ENCODE measurements at places on chromosomes 6 and 20.

DNA sequence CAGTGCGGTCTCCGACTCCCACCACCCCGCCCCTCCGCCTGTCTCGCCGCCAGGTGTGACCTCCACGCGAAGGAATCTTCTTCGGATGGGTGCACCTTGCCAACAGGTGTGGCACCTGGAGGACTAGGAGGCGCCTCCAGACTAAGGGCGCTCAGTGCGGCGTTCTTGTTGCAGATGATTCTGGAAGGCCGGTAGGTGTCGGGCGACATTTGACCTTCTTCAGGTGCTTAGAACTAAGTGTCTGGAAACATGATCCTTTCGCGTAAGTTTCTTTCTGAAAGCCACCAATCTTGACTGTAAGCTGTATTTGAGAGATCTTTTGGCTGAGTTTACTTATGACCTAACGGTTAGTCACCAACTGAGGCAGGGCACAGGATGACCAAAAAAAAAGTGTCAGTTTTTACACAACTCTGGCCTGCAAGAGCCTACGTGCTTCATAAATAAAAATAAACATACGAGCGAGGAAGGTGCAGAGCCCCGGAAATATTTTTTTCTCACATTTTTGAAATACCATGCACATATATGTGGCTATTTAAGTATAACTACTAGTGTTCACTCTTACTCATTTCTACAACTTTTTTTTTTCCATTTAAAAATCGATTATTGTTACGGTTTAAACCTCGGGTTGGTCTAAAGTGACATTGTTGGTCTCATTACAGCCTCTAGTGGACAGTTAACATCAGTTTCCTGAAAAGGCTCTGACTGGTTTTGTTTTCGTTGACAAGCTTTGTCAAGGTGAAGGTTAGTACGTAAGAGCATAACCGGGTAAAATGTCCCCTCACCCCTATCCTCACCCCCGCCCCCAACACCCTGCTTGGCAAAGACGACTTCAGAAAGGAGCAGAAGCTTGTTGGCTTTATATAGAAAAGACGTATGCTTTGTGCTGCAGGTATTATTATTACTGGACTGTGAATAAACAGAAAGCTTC, 1.6 kb upstream of the ATXN1 start:
- DNase-seq, result peak; percentile 68

- DNase-seq, result peak; percentile 80
Observed at GRCh38 chr6:168884646-168885086, 369.0 kb downstream of the THBS2 start.

DNA sequence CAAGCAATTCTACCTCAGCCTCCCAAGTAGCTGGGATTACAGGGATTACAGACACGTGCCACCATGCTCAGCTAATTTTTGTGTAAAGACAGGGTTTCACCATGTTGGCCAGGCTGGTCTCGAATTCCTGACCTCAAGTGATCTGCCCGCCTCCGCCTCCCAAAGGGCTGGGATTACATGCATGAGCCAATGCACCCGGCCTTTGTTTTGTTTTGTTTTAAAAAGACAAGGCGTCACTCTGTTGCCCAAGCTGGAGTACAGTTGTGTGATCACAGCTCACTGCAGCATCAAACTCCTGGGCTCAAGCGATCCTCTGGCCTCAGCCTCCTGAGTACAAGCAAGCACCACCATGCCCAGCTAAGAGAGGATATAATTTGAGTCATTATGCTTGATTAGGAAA, 5.4 kb downstream of the SERINC3 start:
- DNase-seq, result no peak

DNA sequence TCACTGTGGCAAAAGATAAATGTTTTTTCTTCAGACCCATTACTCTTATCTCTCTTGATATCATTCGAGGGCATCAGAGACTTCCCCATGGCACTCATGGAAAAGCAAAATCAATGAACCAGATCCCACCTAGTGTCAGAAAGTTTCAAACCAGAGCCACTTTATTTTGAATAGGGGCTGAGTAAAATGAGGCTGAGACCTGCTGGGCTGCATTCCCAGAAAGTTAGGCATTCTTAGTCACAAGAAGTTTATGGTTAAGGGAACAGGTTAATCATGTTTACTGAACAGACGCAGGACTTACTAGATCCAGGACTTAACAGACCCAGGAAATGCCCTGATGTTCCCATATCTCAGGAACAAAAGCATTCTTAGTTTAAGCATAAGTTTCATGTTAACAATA, 369.9 kb downstream of the BTBD3 start:
- DNase-seq, result no peak

DNA sequence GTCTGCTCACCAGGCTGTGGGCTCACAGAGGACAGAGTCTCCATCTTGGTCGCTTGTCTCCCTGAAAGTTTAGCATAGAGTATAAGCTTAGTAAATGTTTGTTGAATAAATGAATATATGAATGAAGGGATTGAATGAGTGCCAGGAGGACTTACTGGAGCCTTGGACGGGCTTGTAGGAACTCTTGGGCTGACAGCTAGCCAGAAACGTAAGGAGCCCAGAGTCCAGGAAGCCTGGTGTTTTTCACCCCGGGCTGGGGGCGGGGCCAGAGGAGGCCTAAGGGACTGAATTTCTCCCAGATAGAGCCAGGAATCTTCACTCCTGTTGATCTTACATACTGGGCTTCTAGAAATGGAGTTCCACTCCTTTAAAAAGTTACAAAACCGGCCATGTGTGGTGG, 68.5 kb upstream of the SRSF6 start:
- no peak for DNase-seq

DNA sequence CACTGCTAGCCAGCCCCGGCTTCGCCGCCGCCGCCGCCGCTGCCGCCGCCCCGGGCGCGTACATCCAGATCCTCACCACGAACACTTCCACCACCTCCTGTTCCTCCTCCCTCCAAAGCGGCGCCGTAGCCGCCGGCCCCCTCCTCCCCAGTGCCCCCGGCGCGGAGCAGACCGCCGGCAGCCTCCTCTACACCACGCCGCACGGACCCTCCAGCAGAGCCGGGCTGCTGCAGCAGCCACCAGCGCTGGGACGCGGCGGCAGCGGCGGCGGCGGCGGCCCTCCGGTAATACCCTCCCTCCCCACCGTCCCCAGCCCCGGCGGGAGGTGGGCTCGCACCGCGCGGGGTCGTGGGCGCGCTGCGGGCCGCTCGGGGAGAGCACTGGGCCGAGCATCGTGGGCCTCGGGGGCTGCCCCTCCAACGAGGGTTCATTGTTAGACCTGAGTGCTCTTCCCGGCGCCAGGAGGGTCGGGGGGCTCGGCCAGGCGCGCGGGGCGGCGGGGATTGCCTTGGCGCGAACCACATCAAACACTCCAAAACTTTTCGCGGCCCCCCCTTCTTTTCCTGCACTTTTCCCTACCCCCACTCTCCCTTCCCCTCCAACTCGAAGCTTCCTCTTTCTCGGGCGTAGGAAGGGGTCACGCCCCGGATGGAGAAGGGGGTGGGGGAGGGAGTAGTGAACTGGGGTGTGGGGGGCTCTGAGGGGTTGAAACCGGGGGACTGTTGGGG, 827 bp downstream of the E2F3 start:
- peak; percentile 26 for DNase-seq

DNA sequence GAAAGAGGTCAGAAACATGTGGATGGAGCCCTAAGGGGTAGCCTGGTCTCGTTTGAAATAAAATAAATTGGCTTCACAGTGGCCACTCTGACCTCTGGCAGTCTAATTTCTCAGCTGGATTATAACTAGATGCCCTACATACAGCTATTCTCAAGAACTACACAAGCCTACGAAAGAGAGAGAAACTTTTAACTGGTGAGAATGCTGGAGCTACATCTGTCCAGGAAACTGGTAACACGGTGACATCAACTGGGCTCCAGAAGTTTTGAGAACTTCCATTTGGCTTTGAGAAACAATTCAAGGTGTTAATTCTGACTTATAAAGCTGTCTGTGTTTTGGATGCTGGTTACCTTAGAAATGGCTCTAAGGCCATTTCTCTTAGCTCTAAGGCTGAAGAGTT, 187.3 kb upstream of the TENT5A start:
- DNase-seq, result no peak

DNA sequence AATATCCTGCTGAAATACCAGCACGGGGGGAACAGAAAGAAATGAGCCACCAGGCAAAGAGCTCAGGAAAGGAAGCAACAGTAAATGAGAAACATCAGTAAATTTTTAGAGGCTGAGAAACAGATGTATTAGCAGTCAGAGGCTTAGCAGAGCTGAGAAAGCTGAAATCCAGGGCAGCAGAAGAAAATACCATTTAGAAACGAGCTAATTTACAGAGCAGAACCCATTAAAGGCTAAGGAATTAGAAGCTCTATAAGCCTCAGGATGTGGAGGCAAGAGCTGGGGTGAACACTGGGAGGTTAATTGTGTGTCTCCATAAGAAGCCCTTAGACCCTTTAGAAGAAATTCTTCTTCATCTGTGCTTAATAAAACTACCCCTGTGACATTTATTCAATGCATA, 178.6 kb upstream of the RGS17 start:
- no peak for DNase-seq

DNA sequence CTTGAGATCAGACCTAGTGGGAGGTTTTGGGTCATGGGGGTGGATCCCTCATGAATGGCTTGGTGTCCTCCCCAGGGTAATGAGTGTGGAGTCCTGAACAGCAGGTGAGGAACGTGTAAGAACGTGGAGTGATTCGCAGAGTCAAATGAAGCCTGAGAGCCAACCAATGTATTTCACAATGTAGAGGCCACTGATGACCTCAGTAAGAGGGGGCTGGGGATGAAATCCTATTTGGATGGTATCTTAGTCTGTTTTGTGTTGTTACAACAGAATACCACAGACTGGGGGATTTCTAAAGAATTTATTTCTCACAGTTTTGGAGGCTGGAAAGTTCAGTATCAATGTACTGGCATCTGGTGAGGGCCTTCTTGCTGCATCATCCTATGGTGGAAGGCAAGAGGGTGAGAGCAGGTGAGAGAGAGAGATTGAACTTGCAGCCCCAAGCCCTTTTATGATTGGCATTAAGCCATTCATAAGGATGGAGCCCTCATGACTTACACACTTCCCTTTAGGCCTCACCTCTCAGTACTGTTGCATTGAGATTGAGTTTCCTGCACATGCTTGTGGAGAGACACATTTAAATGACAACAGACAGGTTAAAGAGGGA, 47.3 kb upstream of the HIVEP1 start:
- DNase-seq, result no peak

- DNase-seq, result no peak
Observed at GRCh38 chr6:169837529-169838250, 86.3 kb downstream of the ERMARD start.

GRCh38 chr20:59078231-59078630, 35.6 kb upstream of the PRELID3B start:
- no peak for DNase-seq

- DNase-seq, result no peak
Observed at GRCh38 chr6:32623693-32624092, 13.5 kb upstream of the HLA-DQA1 start.

DNA sequence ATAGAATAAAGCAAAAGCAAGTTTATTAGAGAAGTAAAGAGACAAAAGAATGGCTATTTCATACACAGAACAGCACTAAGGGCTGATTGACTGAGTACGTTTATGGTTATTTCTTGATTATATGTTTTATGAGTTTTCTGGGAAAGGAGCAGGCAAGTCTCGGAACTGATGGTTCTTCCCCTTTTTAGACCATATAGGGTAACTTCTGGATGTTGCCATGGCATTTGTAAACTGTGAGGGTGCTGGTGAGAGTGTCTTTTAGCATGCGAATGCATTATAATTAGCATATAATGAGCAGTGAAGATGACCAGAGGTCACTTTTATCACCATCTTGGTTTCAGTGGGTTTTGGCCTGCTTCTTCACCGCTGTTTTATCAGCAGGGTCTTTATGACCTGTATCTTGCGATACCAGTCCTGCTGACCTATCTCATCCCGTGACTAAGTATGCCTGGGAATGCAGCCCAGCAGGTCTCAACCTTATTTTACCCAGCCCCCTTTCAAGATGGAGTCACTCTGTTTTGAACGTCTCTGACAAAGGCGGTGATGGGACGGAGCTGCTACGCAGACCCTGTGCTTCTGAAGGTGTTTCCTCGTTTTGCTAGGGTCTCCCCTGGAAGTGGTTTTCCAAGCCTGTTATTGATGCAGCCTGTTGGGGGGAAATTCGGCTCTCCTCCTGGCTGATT, 45.4 kb upstream of the BMP6 start:
- DNase-seq, result no peak

DNA sequence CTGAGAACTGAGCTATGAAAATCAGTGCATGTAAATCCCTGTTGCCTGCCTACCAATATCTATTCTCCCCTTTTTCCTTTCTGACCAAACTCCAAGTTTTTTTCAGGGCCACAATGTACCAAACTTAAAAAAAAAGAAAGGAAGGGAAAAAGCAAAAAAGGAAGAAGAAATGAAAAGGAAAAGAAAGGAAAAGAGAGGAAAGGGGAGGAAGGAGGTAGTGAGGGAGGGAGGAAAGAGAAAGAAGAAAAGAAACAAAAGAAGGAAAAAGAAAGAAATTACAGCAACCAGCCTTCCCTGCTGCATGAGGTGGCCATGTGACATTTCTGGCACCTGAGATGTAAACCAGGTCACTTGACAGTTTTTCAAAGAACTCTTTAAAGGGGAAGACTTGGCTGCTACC, 4.4 kb downstream of the CNKSR3 start:
- DNase-seq, result no peak

DNA sequence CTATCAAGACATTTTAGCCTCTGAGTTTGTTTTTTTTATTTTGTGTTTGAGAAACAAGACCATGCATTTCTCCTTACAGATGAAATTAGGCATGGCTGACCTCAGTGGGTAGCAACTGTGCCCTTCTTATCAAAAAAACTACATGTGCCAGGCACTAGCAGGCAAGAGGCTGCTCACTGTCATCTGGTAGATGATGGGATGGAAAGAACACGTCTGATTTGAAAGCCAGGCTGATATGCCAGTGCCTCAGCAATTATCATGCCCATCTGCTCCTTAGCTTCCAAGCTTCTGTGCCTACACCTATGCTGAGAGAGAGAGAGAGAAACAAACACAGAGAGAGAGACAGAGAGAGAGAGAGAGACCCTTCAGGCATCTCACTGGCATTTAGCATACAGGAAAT, 149.9 kb downstream of the C6orf118 start:
- DNase-seq, result no peak

GRCh38 chr20:39944861-39945260, 744.2 kb downstream of the MAFB start:
- DNase-seq, result no peak

- DNase-seq, result no peak
Observed at GRCh38 chr6:4932228-4932903, 71.5 kb downstream of the RPP40 start.

DNA sequence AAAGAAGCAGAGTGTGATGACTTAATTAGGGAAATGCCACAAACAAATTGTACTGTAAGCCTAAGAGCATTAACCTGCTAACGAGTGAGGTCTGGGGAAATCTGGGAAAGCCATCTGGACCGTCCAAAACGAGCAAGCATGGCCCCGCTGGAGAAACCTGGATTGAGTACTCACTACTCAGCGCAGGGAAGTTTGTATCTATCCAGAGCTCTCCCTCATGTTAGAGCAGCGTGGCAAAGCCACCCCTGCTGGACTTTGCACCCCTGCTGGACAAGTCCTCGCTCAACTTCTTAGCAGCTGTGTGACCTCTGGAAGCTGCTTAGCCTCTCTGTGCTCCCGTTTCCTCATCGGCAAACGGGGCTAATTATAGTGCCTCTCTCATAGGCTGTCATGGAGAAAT, 37.3 kb downstream of the PSMG4 start:
- DNase-seq, result no peak
